ENCODE measurements at places on chromosomes 7 and 10.

- no peak for DNase-seq
Measured at GRCh38 chr10:58164517-58164916, 103.2 kb downstream of the IPMK start.

DNA sequence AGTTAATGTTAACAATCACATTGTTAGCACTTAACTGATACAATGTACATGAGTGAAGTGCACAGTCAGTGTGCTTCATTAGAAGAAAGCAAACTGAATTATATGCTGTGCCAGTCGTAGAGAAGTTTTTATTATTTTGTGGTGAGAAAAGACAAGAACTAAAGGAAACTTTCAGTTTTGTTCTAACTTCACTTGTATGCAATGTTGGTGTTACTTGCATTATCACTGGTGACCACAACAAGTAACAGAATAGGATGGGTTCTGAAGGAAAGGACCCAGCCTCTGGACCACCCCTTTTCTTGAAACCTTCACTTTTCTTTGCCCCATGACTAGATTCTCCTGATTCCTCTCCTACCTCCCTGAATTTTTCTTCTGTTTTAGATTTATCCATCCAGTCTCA is 123.3 kb upstream of the GAD2 start:
- DNase-seq, result no peak

GRCh38 chr10:1270906-1271305 is 214.7 kb downstream of the WDR37 start:
- DNase-seq, result no peak

DNA sequence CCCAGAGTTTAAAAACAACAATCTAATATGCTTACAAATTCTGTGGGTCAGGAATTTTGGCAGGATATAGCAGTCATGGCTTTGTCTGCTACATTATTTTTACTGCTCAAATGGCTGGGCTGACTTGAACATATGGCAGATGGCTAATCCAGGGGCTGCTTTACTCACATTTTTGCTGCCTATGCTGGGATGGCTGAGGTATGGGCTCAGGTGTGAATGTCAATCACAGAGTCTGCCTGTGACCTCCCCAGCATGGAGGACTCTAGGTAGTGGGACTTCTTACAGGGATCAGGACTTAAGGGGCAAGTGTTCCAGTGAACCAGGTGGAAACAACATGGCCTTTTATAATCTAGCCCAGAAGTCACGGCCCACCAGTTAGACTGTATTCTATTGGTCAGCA is 4.4 kb upstream of the FKBP9 start:
- DNase-seq, result no peak
